ENCODE measurements at places on chromosomes 11 and 22.

- no peak for DNase-seq
Measured at GRCh38 chr11:35292279-35292678, 127.1 kb downstream of the SLC1A2 start.

GRCh38 chr11:123111465-123111864 is 49.5 kb upstream of the HSPA8 start:
- DNase-seq = peak; percentile 25

DNA sequence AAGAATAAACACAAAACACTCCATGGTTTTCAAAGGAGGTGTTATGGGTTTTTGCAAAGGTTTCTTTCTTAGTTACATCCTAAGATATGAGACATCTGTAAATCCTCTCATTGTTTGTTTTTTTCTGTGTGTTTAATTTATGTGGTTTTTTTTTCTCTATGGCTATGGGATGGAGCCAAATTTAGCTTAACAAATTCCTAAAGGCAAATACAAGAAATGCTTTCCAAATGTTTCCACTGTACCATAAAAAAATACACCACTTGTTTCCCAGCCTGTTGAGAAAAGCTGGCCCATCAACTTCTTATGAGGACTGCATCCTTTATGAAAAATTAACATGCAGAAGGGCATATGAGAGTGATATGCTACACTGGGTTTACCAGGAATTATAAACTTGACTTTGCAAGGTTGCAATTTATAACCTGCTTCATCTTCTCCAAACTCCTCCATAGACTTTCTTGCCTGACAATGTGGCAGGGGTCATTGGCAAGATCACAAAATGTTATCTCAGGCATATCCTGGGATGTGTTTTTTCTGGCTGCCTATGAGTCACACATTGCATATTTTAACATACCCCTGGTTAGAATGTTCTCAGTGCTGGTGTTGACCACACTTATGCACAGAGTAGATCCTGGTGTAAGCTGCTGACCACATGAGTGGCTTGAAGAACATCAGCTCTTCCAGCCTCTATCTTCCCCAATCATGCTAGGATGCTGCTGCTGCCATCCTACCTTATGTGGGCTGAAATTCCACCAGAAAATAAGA is 137.6 kb upstream of the TTC12 start:
- no peak for DNase-seq

DNA sequence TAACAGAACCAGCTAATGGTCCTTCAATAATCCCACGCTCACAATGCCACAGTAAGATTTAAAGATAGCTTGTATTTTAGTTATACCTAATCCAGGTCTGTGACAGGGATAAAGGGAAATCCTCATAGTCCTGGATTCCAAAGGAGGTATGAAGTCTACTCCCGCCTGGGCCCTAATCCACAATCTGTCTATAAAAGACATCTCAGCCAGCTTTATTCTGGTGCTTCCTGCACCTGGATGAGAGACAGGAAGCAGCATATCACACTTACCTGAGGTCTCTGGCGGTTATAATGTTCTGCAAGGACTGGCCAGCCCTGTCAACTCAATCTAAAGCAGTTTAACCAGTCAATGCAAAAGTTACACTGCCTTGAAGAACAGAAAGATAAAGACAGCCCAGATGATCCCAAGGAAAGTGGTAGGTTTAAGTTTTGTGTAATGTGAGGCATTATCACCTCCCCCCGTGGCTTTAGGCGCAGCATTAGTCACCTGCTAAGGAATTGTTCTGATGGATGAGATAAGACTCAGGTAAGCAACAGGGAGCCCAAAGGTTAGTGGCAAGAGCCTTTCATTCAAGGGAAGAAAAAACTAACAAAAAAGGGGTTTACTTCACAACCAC is 57.6 kb downstream of the PLEKHA7 start:
- no peak for DNase-seq

GRCh38 chr22:46287873-46288751 is 8.6 kb upstream of the GTSE1 start:
- no peak for DNase-seq

- peak; percentile 48 for DNase-seq
Measured at GRCh38 chr22:39932918-39933649, 27.1 kb upstream of the TMA7B start.

- DNase-seq = no peak
Measured at GRCh38 chr22:48370508-48371325, 1457.0 kb downstream of the BRD1 start.

DNA sequence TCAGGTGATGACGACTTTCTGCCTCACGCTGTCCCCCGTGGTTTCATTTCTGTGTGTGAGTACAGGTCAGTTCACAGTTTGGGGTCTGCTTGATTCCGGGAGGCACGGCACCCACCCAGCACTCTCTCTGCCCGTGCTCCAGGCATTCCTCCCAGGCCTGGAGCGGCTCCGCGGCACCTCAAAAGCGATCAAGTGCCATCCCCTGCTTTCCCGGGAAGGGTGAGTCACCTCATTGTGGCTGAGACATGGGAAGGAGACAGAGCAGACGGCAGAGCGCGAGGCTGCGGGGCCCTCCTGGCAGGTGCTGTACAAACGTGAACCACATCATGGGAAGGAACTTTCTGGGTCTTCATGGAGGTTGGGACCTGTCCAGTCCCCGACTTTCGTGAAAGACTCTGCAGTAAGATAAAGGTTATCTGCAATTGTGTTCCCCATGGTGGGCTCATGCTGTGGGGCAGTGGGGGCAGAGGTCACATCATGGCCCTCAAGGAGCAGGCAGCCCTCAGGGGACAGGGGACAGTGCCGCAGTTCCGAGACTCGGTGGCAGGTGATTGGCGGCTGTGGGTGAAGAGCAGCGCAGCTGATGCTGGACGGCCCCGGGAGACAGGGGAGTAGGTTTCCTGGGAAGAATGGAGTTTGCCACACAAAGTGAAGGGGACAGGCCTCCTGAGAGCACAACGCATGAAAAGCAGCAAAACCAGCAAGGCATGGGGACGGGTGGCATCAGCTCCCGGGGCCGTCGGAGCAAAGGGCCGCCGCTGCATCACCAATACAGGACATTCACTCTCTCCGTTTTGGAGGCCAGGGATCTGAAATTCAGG is 65.3 kb downstream of the CELSR1 start:
- no peak for DNase-seq

- DNase-seq = peak; percentile 28
Measured at GRCh38 chr11:33515347-33515746, 185.3 kb downstream of the C11orf91 start.

DNA sequence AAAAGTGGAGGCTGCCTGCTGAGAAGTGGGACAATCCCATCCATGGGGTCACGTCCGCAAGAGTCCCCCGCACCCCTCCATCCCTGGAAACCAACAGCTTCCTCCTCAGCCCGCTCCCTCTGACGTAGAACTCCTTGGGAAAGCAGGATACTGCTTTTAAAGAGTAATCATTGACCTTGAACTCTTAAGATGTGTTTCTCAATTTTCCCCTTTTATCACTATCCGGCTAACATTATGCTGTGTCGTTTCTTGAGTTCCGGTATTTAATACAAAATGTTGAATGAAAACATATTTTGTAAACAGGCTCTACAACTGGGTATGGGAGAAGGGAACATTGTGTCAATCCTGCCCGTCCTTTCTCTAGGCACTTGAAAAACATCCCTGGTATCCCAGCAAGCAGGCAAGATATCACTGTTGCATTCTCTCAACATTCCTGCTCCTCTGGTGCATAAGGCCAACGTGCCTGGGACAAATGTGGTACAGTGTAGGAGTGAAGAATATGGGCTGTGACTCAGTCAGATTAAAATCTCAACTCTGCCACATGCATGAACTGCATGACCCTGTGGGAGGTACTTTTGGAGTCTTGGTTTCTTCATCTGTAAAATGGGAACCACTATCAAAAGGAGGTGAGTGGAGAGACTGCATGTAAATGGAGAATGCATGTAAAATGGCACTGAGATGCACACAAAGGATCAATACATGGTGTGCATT is 52.8 kb downstream of the WT1 start:
- DNase-seq = no peak

DNA sequence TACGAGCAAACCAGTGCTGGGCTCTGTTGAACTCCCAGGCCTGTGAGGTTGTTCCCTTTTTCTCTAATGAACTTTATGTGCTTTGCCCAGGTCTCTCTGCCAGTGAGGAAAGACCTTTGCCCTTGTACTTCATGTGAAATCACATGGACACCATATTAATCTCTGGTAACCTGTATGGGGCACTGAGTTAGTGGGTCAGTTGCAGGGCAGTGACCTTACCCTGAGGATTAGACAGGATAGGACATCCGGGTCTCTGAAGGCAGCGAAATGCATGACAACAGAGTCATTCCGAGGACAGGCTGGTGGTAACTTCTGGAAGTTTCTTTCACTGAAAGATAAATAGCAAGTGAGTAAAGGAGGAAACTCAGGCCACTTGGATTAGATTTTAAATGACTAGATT is 93.7 kb downstream of the ZBTB16 start:
- DNase-seq = no peak

GRCh38 chr22:29323641-29324040 is 8.1 kb upstream of the RASL10A start:
- no peak for DNase-seq

GRCh38 chr11:90818196-90818745 is 595.4 kb upstream of the CHORDC1 start:
- no peak for DNase-seq

DNA sequence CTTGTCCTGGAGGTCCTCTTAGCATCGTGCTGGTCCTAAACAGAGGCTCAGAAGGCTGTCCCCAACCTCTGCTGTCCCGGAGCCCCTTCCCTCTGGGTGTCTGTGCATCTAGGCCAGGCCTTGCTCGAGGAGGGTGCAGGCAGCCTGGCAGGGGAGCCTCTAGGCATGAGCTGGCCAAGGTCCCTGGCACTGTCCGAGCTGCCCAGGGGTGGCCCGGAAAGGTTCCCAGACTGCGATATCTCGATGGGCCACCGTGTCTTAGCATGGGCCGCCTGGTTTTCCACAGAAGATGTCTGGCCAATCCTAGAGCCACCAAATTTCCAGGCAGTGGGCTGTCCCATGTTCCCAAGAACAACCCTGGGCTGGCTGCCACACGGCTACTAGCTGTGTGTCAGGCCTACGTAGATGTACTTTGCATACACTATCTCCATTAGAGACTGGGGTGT is 24.6 kb upstream of the SMIM38 start:
- no peak for DNase-seq

DNA sequence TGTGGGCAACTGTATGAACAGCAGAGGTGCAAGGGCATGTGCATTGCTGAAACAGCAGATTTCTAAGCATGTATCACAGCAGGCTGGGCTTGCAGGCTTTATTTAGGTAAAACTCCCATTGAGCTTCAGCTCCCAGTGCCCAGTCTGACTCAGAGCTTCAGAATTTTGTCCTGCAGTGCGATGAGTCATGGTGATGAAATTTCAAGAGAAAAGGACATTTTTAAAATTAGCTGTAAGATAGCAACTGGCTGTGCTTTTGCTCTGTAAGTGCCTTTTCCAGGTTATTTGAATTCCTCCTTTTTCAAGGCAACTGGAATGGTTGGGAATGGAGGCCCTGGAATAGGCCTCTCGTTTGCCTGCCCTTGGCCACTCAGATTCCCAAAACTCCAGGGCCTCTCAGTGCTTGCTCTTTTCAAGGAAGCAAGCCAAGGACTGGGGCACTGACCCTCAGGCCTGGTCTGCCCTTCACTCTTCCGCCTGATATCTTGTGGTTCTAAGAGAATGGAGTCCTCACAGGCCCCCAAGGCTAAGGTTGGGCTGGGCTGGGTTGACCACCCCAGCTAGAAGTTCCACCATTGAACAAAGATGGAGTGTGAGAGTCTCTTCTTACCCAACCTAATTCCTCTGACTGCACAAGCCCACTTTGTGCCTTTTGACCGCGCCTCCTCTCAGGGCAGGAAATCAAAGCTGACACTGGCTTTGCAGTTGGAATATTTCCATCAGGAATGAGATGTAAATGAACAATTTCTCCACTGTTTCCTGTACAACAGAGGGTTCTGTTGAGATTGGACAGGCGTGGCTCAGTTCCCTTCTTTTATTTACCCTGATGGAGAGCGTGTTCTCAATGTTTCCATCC is 59.5 kb upstream of the PRSS23 start:
- peak; percentile 84 for DNase-seq
